Esophagus squamous epithelium (tissue), 5 donors: ENCODE measurements at places on chromosomes 7 and 10.

- H3K27ac ChIP-seq = peak overlapping the region; percentile 60
- peaks cover 34% of the 10 kb centered on the region for H3K4me1 ChIP-seq
- DNase-seq = no peak
- H3K36me3 ChIP-seq = no peaks in the 10 kb centered on the region
These were observed 49.5 kb downstream of the CREB3L2 start for GRCh38 chr7:137952426-137952805.

- no peaks in the 10 kb centered on the region for H3K36me3 ChIP-seq
- peak overlapping the region; percentile 81 for H3K27ac ChIP-seq
- H3K4me3 ChIP-seq = no peak overlapping the region
- DNase-seq = no peak
These were observed 6.9 kb upstream of the PFKFB3 start for GRCh38 chr10:6195846-6196245.

DNA sequence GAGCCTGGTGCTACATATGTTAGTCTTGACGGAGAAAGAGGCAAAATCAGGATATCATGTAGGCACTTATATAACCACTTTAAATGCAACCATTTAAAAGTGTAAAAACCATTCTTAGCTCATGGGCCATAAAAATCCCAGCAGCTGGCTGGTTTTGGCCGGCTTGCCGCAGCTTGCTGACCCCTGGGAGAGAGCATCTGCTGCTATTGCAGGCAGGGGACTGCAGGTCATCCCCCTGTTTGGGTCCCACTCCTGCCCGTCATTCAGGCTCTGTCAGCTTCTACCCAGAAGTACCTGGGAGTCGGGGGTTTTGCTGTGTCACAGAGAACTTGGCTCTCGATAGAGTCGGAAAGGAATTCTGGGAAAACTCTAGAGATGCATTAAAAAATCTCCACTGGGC lies 187.4 kb downstream of the CUX1 start:
- no peak overlapping the region for H3K4me3 ChIP-seq
- H3K27ac ChIP-seq = no peak overlapping the region
- H3K4me1 ChIP-seq = peaks cover 21% of the 10 kb centered on the region
- DNase-seq = no peak
- H3K36me3 ChIP-seq = no peaks in the 10 kb centered on the region

DNA sequence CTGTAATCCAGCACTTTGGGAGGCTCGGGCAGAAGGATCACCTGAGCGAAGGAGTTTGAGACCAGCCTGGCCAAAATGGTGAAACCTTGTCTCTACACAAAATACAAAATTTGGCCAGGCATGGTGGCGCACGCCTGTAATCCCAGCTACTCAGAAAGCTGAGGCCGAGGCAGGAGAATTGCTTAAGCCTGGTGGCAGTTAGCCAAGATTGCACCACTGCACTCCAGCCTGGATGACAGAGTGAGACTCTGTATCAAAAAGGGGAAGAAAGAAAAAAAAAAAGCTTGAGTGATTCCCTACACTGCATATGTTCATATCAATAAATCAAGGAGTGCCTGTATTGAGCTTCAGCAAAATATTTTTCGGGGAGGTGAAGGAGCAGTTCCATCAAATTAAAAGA lies 45.8 kb upstream of the SRRM3 start:
- no peaks in the 10 kb centered on the region for H3K36me3 ChIP-seq
- H3K27me3 ChIP-seq = no peaks in the 10 kb centered on the region
- H3K27ac ChIP-seq = peak overlapping the region; percentile 85
- DNase-seq = no peak
- peaks cover 13% of the 10 kb centered on the region for H3K4me1 ChIP-seq

DNA sequence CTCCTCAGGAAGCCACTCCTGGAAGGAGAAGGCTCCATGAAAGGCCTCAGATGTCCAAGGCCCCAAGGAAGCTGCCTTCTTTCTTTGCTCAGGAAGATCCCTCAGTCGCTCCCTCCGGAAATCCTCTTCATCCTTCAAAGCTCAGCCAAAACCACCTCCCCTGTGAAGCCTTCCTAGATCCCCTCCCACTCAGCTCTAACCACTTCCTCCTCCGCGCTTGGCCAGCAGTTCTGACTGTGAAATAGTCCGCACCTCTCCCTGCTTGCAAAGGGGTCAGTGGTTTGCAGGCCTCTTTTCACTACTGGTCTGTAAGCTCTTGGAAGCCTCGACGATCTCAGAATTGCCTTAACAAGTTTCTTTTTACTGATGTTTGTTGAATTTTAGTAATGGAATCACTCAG lies 23.9 kb downstream of the PYROXD2 start:
- H3K36me3 ChIP-seq = no peaks in the 10 kb centered on the region
- H3K27ac ChIP-seq = peak overlapping the region; percentile 36
- peaks cover 31% of the 10 kb centered on the region for H3K4me1 ChIP-seq
- DNase-seq = no peak
- H3K4me3 ChIP-seq = no peak overlapping the region

- peaks cover 65% of the 10 kb centered on the region for H3K4me1 ChIP-seq
- H3K4me3 ChIP-seq = no peak overlapping the region
- H3K27me3 ChIP-seq = no peaks in the 10 kb centered on the region
- H3K27ac ChIP-seq = peak overlapping the region; percentile 92
These were observed 54.8 kb upstream of the ECHDC3 start for GRCh38 chr10:11687357-11687771.

- DNase-seq = no peak
- no peak overlapping the region for H3K4me3 ChIP-seq
- no peak overlapping the region for H3K27ac ChIP-seq
These were observed 151.5 kb upstream of the COL1A2 start for GRCh38 chr7:94243066-94243711.

DNA sequence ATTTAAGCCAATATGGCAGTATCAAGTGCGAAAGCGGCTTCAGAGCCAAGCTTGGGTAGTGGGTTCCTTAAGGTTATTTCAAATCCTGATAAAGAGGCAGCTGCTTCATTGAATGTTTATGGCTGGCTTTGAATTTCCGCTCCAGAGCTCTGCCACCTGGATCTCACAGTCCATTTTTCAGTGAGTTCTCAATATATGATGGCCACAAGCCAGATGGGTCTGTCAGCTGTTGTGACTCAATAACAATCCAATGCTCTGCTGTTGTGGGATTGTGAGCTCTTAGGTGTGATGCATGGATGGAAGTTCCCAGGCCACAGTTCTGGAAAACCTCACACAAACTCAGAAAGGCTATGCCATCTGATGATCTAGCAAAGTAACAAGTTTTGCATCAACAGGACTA lies 743.8 kb upstream of the LRRN3 start:
- no peaks in the 10 kb centered on the region for H3K4me1 ChIP-seq
- no peaks in the 10 kb centered on the region for H3K36me3 ChIP-seq
- H3K27ac ChIP-seq = no peak overlapping the region
- H3K4me3 ChIP-seq = no peak overlapping the region
- no peak for DNase-seq

DNA sequence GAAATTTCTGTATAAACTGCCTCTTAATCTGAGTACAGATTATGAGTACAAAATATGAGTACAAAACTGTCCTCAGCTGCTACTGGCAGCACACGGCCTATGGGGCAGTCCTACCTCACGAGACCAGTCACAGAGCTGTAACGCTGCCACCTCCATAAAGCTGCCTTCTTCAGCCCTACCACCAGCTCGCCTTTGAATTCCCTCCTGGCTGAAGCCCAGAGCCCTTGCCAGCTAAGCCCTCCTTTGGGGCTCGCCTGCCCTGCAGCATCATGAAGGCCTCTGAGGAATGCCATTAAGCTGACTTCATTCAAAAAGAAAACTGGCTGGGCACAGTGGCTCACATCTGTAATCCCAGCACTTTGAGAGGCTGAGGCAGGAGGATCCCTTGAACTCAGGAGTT lies 180.0 kb upstream of the SH2B2 start:
- H3K27ac ChIP-seq = no peak overlapping the region
- H3K4me1 ChIP-seq = no peaks in the 10 kb centered on the region
- H3K36me3 ChIP-seq = no peaks in the 10 kb centered on the region
- H3K27me3 ChIP-seq = no peaks in the 10 kb centered on the region
- no peak for DNase-seq
- no peak overlapping the region for H3K4me3 ChIP-seq

DNA sequence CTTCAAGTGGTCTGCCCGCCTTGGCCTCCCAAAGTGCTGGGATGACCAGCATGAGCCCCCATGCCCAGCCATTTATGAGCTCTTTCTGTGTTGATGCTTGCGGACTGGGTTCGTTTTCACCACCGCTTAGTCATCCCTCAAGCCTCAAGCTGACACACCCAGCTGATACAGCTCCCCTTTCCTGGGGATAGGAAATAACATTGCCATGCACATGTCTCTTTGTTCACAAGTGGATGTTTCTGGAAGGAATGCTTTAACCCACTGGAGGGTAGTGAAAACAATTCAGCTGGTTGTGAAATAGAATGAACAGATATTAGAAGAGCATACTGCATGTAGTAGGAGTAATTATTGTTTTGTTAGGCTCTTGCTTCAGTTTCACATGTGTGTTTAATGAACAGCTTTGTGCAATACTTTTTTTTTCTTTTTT lies 8.5 kb upstream of the METTL27 start:
- H3K36me3 ChIP-seq = no peaks in the 10 kb centered on the region
- no peaks in the 10 kb centered on the region for H3K27me3 ChIP-seq
- no peak overlapping the region for H3K4me3 ChIP-seq
- DNase-seq = no peak
- H3K27ac ChIP-seq = peak overlapping the region; percentile 82

DNA sequence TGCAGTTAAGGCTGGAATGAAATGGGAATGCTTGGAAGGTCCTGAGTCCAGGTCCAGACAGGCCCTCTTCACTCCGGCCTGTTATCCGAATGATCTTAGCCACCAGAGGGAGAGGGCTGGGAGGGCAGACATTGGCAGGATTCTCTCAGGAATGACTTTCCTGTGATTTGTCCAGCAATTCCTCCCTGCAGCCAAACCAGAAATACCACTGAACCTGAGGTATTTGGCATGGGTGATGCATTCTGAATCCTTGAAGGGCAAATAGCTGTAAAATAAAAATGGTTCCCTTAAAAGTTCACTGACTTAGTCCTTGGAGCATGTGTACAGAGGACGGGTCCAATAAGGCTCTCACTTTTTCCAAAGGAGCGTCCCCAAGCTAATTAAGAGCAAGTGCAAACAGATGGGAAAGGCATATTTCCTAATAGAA lies 77.5 kb upstream of the HABP2 start:
- no peaks in the 10 kb centered on the region for H3K36me3 ChIP-seq
- no peaks in the 10 kb centered on the region for H3K27me3 ChIP-seq
- H3K4me3 ChIP-seq = no peak overlapping the region
- H3K27ac ChIP-seq = no peak overlapping the region

GRCh38 chr10:101545898-101546297 lies 42.2 kb downstream of the POLL start:
- no peaks in the 10 kb centered on the region for H3K36me3 ChIP-seq
- H3K4me1 ChIP-seq = no peaks in the 10 kb centered on the region
- H3K27ac ChIP-seq = no peak overlapping the region
- DNase-seq = no peak

DNA sequence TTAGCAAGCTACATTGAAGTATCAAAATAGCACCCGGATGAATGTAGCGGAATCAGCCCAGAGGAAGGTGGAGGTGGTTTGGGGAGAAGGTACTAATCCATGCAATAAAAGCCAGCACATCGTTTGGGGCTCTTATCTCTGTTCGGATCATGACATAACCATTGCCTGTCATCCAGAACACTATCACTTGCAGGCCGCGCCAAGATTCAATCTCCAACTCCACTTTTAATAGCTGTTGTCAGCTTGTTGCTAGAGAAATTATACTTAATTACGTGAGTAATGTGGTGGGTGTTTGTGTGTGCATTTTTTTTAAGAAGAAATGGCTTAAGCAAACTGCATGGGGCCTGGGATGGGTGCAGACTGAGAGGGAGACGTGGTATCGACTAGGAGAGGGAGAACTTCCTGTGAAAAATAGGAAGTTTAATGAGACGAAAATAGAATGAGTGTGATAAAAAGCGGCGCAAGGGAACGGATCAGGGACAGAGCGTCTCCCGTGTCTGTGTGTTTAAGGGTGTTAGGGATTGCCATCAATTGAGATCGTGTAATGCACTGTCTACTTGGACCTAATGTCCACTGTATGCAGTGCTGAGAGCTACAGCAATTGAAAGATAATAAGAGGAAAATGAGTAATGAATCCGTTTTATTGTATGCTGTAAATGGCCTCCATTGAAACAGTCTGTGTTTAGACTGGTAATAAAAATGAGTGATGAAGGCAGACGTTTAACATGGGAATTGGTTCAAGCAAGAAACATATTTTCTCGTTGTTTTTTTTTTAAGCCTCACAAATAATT lies 27.6 kb upstream of the SFMBT2 start:
- H3K27ac ChIP-seq = no peak overlapping the region
- no peak overlapping the region for H3K4me3 ChIP-seq
- DNase-seq = no peak
- H3K27me3 ChIP-seq = no peaks in the 10 kb centered on the region
- H3K36me3 ChIP-seq = no peaks in the 10 kb centered on the region
- peaks cover 5% of the 10 kb centered on the region for H3K4me1 ChIP-seq

GRCh38 chr10:80132299-80133139 lies at the start of gene PLAC9:
TSS of gene PLAC9 (plus strand) at chr10:80132730. CDS start at chr10:80132763, 33 bp downstream.
- H3K27ac ChIP-seq = peak within 1 kb of the TSS; percentile 85
- peaks cover 4% of the 10 kb centered on the region for H3K4me1 ChIP-seq
- no peaks in the 10 kb centered on the region for H3K27me3 ChIP-seq
- H3K4me3 ChIP-seq = peak within 1 kb of the TSS; percentile 67
- no peaks in the 10 kb centered on the region for H3K36me3 ChIP-seq
- no peak for DNase-seq

- no peaks in the 10 kb centered on the region for H3K27me3 ChIP-seq
- no peak overlapping the region for H3K4me3 ChIP-seq
- H3K4me1 ChIP-seq = no peaks in the 10 kb centered on the region
- DNase-seq = no peak
- H3K36me3 ChIP-seq = no peaks in the 10 kb centered on the region
- H3K27ac ChIP-seq = no peak overlapping the region
These were observed 184.7 kb upstream of the FZD1 start for GRCh38 chr7:91079487-91079886.

GRCh38 chr10:58662314-58662713 lies 149.6 kb downstream of the BICC1 start:
- DNase-seq = no peak
- H3K4me3 ChIP-seq = no peak overlapping the region
- no peaks in the 10 kb centered on the region for H3K27me3 ChIP-seq
- no peaks in the 10 kb centered on the region for H3K36me3 ChIP-seq

DNA sequence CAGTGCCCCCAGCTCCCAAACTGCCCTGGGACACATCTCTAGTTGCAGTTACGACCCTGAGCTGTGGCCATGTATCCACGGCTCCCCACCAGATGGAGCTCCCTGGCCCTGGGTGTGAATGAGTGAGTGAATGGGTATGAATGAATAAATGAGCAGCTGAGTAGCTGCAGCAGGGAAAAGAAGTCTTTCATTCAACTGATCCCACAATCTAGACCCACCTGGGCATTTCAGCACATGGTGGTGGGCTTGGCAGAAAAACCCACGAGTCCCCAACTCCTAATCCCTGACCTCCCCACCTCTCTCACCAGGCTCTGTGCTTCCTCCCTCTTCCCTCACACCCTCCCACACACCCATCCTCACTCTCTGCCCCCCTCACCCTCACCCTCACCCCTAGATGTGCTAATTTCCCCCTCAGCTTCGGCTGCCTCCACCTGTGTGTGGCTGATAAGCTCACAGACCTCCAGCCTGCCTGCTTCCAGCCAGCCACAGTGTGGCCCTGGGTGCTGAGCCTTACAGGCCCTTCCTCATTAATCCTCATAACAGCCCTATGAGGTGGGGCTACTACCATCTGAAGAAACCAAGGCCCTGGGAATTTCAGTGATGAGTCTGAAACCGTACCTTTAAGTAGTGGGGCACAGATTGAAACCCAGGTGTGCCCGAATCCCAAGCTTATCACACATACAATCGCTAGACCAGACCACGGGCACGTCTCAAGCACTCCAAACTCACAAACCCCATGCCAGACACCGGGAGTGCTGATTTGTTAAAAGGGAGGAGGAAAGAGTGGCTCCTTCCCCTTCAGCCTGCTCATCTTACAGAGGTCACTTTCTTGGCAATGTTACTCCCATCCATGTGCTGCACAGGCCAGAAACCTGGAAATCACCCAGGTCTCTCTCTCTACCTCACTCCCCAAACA lies 2.2 kb upstream of the ATP6V1F start:
- DNase-seq = no peak
- peak overlapping the region; percentile 79 for H3K27ac ChIP-seq
- H3K4me1 ChIP-seq = peaks cover 68% of the 10 kb centered on the region
- no peaks in the 10 kb centered on the region for H3K27me3 ChIP-seq
